ENCODE measurements at places on chromosomes 12 and 14.

DNA sequence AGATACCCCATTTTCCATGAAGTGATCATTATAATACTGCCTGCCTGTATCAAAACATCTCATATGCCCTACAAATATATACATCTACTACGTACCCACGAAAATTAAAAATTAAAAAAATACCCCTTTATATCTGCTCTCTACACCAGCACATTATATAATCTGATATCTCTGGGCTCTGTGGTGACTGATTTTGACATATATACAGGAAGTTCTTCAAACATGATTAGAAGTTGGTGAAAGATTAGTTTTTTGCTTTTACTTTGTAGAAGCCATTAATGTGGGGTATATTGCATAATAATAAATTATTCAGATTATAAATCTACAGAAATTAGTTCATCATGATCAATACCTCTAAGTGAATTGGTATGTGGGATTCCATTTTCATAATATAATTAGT lies 126.7 kb upstream of the MDM1 start:
- no peak for DNase-seq

DNA sequence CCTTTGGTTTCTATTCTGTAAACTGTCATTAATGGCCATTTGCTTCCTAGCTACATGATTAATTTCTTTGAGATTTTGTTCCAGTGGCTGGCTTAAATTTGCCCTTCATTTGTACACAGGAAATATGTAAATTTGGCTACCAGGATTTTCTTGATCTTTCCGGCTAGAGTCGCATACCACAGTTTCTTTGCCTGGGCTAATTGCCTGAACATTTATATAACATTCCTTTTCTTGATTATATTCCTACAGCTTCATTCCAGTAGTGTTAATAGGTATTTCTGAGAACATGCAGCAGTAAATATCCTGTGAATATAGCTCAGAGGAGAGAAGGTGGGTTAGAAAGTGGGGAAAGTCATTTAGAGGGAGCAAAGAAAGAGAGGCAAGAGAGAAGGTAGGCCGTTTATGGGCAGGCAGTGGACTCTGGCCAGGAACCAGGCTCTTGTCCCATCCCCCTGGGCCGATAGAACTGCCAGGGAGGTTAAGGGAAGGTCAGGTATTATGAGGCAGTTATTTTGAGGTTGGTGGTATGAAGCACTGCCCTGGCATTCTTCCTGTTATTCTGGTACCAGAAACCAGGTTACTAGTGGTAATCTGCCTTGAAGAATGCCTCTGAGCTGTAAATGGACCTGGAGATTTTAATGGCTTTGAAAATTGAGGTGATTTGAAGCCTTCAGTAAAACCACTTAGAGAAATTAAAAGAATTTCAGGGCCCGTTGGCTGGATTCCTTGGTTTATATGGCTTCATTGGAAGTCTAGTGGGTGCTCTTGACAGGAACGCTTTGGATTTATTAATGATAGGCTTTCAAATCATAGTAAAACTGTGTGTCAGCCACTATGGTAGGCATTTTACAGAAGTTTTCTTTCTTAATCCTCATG lies 4.4 kb downstream of the RNF10 start:
- DNase-seq = no peak

GRCh38 chr14:74794947-74795346 lies 31.8 kb downstream of the YLPM1 start:
- no peak for DNase-seq

- DNase-seq = no peak
Observed at GRCh38 chr12:61757831-61758505, 502.2 kb upstream of the USP15 start.

GRCh38 chr14:50357753-50358395 lies 38.8 kb downstream of the CDKL1 start:
- DNase-seq = no peak

GRCh38 chr14:71021347-71022011 lies 114.2 kb downstream of the PCNX1 start:
- DNase-seq = no peak
